ENCODE measurements at places on chromosomes 11 and 22.
A peak's percentile ranks its signal among the peaks of the same experiment; 100 is the strongest.

DNA sequence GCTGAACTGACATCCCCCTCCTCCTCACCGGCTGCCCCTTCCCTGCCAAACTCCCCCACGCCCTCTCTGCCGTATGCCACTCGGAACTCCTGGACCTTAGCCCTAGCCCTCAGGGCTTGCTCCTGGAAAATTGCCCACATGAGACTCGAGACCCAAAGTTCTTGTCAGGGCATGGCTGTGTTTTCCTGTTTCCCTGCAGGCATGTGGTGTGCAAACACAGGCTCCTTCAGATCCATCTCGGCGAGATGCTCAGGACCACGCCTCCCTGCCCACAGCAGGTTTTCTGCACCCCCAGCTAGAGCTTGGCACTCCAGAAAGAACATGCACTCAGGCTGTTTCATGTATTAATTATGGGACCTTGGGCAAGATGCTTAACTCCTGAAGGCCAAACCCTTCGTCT, 1480.4 kb downstream of the BRD1 start:
- no peak for DNase-seq

DNA sequence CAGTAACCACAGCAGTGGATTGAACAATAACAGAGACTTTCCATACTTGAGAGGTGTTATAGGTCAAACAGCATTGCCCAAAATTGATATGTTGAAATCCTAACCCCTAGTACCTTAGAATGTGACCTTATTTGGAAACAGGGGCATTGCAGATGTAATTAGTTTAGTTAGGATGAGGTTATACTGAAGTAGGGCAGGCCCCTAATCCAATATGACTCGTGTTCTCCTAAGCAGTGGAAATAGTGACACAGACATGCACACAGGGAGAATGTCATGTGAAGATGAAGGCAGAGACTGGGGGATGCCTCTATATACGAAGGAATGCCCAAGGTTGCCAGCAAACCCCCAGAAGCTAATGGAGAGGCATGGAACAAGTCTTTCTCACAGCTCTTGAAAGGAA, 270.5 kb downstream of the TENM4 start:
- no peak for DNase-seq

GRCh38 chr11:124762624-124763155, 600 bp upstream of the ESAM start:
- no peak for DNase-seq

- DNase-seq = peak; percentile 17
These were observed 9.6 kb upstream of the PDE2A start for GRCh38 chr11:72683782-72684200.

DNA sequence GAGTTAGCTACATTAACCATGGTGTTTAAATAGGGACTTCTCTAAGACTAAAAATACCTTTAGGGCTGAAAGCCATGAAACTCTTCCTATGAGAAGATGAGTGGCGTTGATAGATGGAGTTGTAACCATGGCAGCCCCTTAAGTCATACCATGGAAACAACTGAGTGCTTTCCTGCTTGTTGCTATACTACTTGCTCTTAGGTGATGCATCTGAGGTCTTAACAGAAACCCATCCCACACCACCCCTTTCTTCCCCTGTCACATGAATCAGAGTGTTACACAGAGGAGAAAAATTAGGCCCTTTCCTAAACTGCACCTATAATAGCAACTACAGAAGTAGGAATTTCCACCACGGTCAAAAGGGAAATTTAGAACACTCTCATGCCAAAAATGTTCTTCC, 64.3 kb upstream of the ZC3H12C start:
- DNase-seq = no peak

GRCh38 chr11:12090761-12091258, 19.6 kb upstream of the MICAL2 start:
- DNase-seq = no peak

DNA sequence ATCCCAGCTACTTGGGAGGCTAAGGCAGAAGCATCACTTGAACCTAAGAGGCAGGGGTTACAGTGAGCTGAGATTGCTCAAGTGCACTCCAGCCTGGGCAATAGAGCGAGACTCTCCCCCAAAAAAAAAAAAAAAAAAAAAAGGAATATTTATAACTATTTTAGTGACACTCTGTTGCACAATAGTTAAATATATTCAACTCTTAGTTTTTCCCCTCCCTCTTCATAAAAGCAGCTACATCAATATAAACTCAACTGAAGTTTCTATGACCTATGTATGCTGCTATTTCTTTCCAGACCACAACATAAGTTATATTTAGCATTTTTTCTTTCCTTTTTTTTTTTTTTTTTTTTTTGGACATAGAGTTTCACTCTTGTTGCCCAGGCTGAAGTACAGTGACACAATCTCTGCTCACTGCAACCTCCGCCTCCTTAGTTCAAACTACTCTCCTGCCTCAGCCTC, 19.2 kb downstream of the CELF1 start:
- DNase-seq = no peak

- DNase-seq = no peak
These were observed 36.4 kb downstream of the WEE1 start for GRCh38 chr11:9609841-9610240.

DNA sequence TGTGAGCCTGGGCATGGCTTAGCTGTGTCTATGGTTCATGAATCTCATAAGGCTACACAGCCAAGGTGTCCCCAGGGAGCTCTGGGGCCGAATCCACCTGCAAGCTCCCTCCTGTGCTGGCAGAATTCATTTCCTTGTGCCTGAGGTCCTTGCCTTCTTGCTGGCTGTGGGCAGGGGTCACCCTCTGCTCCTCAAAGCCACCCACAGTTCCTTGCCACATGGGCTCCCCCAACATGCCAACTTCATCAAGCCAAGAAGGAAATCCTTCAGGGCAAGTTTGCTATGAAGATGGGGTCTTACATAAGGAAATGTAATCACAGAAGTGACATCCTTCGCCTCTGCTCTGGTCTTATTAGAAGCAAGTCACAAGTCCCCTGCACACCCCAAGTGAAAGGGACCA, 24.8 kb downstream of the LARGE1 start:
- DNase-seq = no peak

GRCh38 chr11:2305788-2306451, 4.1 kb downstream of the TSPAN32 start:
- no peak for DNase-seq

GRCh38 chr11:74860743-74861142, 88.1 kb downstream of the XRRA1 start:
- DNase-seq = no peak

- DNase-seq = no peak
These were observed 73.2 kb downstream of the SLC35F2 start for GRCh38 chr11:107785401-107785800.

GRCh38 chr22:40922484-40923303, 28.5 kb upstream of the RBX1 start:
- DNase-seq = no peak
